ENCODE measurements at places on chromosomes 6 and 20. TPM values are rescaled to one million over a fixed set of nuclear protein-coding genes. Genes with fewer than 3 reads are reported as not detected.

DNA sequence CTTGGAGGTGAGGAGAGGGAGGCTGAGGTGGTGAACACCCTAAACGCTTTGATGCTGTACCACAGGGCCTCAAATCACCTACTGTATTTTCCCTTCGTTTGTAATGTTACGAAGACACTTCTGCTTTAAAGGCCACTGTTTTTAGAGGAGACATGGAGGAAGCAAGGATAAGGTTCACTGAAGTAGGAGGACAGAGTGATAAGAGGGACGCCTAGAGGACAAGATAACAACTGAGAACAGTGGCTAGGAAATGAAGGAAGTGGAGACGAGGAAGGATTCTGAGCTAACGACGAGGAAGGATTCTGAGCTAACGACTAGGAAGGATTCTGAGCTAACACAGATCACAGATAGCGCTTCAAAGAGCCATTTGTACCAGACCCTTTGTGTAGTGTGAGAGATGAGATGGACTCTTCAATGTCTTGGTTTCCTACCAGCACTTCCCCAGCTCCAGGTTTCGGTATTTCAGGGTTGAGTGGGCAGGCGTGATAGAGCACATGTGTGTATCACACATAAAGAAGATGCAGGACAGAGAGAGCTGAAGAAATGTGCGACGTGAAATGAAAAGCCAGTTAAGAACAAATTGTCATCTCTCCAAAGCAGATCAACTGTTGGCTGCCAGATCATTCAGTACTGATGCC is 7.5 kb downstream of the SF3B5 start:
- H3K36me3 ChIP-seq: 0 out of 2 replicates have a peak, but pooled peaks cover 3% of the 10 kb centered on the region
- H3K27me3 ChIP-seq: no peaks in the 10 kb centered on the region

ZKSCAN8 gene
- 15.0 TPM for total RNA-seq

TFAP2A gene
- 0.72 TPM for total RNA-seq

DNA sequence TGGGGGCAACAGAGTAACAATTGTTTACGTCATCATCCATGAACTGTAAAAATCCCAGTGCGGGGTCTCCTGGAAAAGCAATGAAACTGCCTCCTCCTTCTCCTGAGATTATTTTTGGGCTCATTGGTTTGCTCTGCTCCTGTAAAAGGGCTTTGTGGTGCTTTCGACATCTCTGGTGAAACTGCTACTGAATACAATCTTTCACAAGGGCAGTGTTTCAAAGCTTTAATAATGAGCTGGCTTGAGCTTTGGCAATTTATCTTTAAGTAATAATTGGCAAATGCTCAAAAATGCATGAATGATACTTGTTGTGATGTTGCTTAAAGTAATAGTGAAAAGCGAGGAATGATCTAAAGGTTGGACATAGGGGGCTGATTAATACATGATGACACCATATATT is 43.5 kb upstream of the ENPP1 start:
- peaks cover 8% of the 10 kb centered on the region for H3K4me1 ChIP-seq
- DNase-seq: peak; percentile 23

GRCh38 chr20:833121-833449 is 430 bp upstream of the FAM110A start:
- peak overlapping the region; percentile 81 for H3K27ac ChIP-seq
- H3K4me1 ChIP-seq: peaks cover 10% of the 10 kb centered on the region
- no peak for DNase-seq
- H3K36me3 ChIP-seq: no peaks in the 10 kb centered on the region
- H3K4me3 ChIP-seq: peak overlapping the region; percentile 48

GRCh38 chr6:137763436-137763835 is 103.6 kb upstream of the TNFAIP3 start:
- DNase-seq: no peak
- H3K4me3 ChIP-seq: no peak overlapping the region
- no peak overlapping the region for H3K27ac ChIP-seq
- no peaks in the 10 kb centered on the region for H3K27me3 ChIP-seq

DNA sequence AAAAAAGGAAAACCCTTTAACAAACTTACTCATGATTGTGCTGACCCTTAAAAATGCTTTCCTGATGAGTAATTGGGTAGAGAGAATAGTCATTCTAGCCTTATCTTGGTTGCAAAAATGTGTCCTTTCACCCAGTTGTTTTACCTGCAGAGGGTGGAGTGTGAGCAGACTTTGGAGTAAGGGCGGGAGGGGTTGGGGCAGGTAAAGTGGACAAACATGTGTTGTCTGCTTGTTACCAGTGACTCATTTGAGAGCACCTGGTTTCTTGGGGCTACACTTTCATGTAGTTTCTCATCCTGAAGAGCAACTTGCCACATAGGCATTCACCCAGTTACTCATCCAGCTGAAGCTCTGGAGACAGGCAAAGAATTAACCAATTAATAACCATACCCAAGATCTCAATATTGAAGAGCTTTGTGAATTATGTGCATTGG is 121.1 kb downstream of the TNFRSF21 start:
- no peaks in the 10 kb centered on the region for H3K27me3 ChIP-seq
- H3K27ac ChIP-seq: no peak overlapping the region
- peaks cover 7% of the 10 kb centered on the region for H3K4me1 ChIP-seq
- no peaks in the 10 kb centered on the region for H3K36me3 ChIP-seq
- H3K4me3 ChIP-seq: no peak overlapping the region

PRSS35 gene
- 6.7 TPM for total RNA-seq

DNA sequence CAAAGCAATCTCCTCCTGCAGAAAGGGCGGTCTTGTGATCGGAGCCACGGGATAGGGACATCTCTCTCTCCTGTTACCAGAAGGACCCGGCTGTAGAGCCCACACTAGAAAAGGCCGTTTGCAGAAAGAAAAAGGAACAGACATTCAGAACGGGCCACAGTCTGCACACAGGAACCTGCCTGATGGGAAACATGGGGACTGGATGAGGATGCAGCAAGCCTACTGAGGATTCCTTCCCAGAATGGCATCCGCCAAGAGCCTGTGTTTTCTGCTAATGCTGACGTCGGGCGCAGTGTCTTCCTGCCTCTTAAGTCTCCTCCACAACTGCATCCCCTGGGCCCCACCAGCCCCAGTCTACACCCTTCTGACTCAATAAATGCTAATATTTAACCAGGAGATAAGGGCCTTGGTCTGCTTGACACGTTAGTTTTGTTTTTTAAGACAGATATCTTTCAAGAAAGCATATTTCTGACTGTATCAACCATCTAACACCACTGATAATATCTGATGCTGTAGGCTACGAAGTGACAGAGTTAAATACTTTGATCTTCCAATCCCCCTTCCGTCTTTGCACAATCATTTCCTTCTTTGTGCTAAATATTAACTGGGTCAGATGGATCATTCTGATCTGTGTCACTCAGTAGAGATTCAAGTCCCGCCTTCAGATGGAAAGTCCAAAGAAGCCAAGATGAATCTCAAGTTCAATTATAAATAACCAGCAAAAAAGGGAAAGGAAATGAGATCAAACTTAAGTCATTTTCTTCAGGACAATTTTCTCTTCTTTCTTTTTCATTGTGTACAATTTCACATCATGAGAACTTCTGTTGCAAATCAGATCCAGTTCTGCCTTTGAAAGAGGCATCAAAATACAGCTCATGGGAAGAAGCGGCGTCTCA is 20.7 kb downstream of the FAM50B start:
- peaks cover 5% of the 10 kb centered on the region for H3K27me3 ChIP-seq
- no peaks in the 10 kb centered on the region for H3K36me3 ChIP-seq
- H3K4me3 ChIP-seq: no peak overlapping the region
- no peak for DNase-seq

GRCh38 chr20:32450484-32451061 is 92.4 kb downstream of the ASXL1 start:
- H3K4me3 ChIP-seq: no peak overlapping the region
- DNase-seq: no peak
- no peaks in the 10 kb centered on the region for H3K4me1 ChIP-seq
- peaks cover 90% of the 10 kb centered on the region for H3K36me3 ChIP-seq
- H3K27ac ChIP-seq: no peak overlapping the region

OR2B6 gene
- not detected for total RNA-seq

TCEA2 gene
- 9.3 TPM for total RNA-seq

- no peaks in the 10 kb centered on the region for H3K36me3 ChIP-seq
- no peak overlapping the region for H3K27ac ChIP-seq
- no peaks in the 10 kb centered on the region for H3K4me1 ChIP-seq
These were observed 4.8 kb downstream of the SLC2A12 start for GRCh38 chr6:134047673-134048072.
